Vagina (tissue), 2 donors: ENCODE measurements at places on chromosomes 1 and 21.
A peak's percentile ranks its signal among the peaks of the same experiment; 100 is the strongest.

- DNase-seq: no peak
These were observed 71.2 kb downstream of the VWA5B1 start for GRCh38 chr1:20361805-20362381.

GRCh38 chr1:227887697-227888403, 59.9 kb downstream of the WNT9A start:
- DNase-seq: peak; percentile 88

- DNase-seq: no peak
These were observed 85.6 kb upstream of the TTC39A start for GRCh38 chr1:51415963-51416362.

- DNase-seq: no peak
These were observed 983.4 kb upstream of the PRMT6 start for GRCh38 chr1:106072909-106073600.

- no peak for DNase-seq
These were observed 1.6 kb downstream of the SMCP start for GRCh38 chr1:152879559-152880198.
